ENCODE measurements at places on chromosomes 2 and 18.

DNA sequence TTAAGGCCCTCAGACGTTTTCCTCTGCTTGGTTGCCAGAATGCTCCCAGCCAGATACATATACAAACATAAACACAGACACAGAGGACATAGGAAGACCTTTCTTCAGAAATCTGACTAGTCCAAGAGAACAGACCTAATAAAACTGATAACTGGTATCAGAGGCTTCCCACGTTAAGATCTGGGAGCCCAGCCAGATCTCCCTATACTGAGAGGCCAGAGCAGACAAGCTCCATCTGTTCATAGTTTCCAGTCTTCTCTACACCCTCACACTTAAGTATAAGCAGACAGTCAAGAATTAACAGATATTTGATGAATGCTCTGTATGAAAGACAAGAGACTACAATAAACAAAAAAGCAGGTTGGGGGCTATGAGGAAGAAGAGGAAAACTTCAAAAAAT lies 240.5 kb upstream of the CHAC2 start:
- DNase-seq = no peak

DNA sequence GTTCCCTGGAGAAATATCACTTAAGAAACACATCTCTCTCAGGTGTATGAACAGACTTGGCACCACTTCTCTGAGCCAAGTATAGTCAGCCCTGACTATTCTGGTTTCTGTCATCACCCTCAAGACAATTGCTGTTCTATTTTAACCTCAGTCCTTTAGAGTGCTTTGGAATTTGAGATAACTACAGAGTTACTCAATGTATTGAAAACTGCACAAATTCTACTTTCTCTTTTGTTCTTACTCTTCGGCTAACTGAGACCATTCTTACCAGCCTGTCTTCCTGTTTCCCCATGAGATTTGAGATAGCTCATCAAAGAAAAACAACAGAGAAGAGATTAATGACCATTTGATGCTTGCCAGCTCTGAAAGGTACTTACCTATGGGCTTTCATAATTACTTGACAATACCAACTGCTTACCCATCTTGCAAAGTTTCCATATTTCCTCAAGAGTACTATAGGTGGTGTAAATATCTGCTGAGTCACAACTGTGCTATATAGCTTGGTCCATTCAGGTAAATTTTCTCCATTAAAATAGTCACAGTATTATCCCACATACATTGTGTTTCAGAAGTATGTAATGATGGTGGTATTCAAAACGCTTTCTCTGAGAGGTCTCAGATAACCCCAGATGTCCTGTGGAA lies 467.5 kb upstream of the CHST9 start:
- DNase-seq = no peak

- DNase-seq = no peak
Observed at GRCh38 chr2:44974064-44974715, 32.7 kb downstream of the SIX3 start.

DNA sequence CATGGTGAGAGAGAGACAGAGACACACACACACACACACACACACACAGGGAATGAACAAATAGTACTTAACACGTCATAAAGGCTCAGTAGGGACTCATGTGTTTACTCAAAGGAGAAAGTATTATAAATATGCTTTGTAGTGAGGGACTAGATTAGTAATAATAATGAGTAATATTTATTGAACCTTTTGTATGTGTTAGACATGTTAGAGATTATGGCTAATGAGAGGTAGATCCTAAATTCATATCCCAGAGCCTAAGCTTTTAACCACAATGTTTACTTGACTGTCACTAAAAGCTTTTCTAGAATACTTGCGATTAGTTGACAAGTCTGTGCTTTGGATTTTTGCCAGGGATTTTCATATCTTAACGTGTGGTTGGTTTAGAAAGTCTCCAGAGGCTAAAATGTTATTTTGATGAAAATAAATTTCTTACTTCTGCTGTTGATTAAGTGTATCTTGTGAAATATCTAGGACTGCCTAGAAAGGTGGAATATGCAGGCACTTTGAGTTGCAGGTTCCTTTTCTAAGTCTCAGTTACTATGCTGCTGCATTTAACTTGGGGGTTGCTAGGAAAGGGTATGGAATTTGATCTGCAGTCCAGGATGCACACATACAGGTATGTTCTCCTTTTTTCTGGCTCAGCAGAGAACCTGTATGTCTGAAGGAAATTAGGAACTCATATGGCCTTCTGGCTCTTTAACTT lies 64.5 kb downstream of the UBR3 start:
- DNase-seq = no peak

DNA sequence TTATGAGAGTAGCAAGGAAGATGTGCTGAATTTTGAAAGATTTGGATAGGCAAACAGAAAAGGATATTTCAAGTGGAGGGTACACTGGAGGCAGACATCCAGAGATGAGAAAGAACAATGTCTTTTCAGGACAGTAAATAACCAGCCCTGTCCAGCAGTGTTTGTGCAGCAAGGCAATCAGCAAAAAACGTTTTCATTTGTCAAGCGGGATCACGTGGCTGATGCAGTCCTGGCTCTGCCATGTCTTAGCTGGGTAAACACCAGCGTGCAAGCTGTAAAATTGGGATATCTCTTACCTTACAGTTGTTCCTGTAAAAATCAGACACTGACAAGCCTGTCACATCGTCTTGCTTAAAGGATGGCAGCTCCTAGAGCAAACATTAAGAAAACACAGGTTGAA lies 67.8 kb downstream of the CWC22 start:
- DNase-seq = no peak

GRCh38 chr2:69616755-69617154 lies 26.8 kb downstream of the AAK1 start:
- no peak for DNase-seq

DNA sequence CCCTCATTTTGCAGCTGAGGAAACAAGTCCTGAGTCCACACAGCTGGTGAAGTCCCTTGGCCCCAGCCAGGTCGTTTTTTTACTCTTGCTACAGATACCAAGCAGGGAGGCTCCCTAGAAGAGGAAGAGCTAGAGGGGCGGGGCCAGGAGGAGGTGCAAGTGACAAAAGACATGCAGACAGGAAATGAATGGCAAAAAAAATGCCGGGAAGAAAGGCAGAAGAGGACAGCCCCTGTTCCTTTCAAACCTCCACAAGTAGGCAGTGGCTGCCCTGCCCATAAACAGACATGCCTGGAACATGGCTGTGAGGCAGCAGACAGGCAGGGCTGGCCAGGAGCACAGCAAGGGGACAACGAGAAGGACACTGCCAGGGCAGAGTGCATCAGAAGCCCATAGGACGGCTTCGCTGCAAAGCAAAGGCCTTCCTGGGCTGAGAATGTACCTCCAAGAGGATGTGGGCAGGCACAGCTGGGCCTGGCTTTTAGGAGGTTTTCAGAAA lies 108.7 kb downstream of the ZBTB7C start:
- DNase-seq = no peak

DNA sequence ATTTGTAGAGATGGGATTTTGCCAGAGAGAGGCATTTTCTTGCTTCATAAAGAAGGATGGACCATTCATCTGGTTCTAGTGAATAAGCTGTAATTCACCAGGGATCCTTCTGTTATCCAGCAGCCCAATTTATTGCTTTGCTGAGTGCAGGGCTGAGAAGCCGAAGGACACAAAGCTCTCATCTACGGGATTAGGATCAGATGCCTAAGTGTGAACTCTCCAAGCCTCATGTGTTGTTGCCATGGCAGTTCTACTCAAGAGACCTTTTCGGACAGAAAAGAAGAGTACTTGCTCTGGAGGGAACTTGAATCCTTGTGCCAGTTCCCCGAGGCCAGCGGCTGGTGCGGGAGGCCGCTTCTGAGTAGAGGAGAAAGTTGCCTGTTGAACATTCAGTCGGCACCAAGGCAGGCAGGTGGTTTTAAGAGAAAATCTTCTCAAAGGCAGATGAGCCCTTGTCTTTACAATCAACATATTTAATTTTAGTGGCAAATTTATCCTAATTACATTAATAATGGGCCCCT lies 38.4 kb upstream of the MBP start:
- no peak for DNase-seq

DNA sequence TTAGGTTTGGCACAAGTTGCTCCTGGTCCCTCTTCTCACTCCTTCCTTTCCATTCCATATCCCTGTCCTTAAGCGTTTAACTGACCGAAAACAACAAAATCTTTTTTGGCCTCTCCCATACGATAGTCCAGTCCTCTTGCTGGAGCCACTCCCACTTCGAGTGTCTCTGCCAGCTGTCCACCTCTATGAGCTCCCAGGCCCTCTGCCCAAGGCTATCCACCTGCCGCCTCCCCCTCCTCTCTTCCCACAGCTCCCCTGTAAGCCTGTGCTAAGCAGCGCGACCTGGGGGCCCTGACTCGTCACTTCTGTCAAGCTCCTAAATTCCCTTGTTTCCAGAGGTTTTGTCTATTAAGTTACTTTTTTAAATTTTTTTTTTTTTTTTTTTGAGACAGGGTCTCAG lies 47.0 kb upstream of the FOSL2 start:
- DNase-seq = no peak

DNA sequence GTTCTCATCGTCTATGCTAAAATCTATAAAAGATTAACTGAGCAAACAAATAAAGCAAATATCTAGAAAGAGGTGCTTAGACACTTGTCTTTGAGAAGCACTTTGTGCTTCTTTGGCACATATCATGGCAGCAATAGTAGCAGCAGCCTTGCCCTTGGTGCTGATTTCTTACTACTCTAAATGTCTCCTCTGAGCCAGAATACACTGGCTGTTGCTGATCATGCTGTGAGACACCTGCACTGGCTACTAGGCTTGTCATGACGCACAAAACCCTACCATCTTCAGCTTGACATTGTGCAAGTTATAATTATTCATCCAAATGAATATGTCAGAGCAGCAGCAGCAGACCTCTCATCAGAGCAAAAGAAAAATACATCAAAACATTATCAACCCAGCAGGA lies 46.7 kb downstream of the FANCL start:
- no peak for DNase-seq

DNA sequence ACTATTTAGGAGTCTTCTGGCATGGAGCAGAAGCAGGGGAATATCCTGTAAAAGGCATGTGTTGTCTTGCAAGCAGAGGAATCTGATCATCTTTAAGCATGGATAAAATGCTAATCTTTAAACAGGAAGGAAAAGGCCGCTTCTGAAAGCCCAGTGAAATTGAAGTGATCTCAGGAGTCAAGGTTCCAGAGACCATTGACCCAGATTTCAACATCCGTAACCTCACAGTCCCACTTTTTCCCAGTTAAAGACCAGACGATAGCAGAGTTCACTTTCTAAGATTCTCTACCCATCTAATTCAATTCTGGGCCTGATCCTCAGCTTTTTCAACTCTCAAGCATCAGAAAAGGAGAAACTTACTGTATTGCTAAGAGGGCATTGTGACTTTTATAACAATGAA lies 332.2 kb upstream of the LRP1B start:
- no peak for DNase-seq

- no peak for DNase-seq
Observed at GRCh38 chr2:202157211-202157990, 81.0 kb downstream of the SUMO1 start.

GRCh38 chr2:235116885-235117492 lies 165.2 kb downstream of the SH3BP4 start:
- DNase-seq = no peak

- DNase-seq = no peak
Observed at GRCh38 chr2:143282684-143283083, 153.5 kb downstream of the ARHGAP15 start.

Data from activated CD4-positive, CD25-positive, alpha-beta regulatory T cell (primary cell).